ENCODE measurements at places on chromosomes 3 and 15.

- no peak for DNase-seq
These were observed 982 bp upstream of the GABPB1 start for GRCh38 chr15:50355980-50356379.

DNA sequence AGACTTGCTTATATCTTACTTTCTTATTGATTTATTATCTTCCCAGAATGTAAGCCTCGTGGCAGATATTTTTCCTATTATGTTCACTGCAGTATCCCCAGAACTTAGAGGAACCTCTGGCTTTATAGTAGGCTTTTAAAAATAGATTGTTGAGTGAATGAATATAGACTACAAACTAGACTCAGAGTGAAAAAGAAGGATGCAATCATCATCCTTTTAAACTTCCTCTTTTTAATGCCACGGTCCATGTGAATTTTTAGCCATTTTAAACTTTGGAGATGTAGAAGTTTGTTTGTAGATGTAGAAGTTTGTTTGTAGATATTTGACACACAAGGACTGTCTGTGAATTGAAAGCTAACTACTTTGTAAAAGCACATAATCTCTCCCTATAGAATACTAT, 7.2 kb upstream of the P2RY12 start:
- DNase-seq, result no peak

GRCh38 chr3:193851428-193851847, 258.4 kb downstream of the OPA1 start:
- DNase-seq, result no peak

DNA sequence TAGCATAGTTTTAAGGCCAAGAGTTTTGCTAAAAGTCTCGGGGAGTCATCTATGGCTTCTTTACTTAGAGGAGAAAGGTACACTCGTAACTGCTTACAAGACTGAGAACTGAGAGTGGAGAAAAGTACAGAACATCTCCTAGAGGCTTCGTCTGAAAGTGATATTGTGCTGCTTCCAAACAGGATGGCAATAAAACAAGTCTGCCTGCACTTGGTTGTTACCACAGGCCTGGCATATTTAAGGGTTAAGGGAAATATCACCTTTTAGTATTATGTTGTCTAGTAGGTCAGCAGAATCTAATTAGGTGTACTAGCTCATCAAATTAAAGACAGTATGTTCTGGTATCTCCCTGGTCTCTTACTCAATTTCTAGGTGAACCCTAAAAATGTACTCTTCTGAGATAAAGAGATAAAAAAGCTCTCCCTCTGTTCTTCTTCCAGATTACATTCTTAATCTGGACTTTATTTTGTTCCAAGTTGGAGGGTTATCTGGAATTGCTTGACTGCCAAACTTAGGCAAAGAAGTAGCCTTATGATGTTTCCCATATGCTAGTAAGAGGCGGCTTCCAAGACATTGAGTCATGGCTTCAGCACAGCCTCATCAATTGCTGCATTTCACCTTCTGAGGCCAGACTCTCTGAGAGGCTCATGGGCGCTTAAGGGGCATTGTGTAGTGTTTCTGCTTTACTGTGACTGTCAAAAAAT, 181.3 kb downstream of the LSAMP start:
- DNase-seq, result no peak

- DNase-seq, result peak; percentile 80
These were observed 18.9 kb upstream of the COPG1 start for GRCh38 chr3:129230311-129231019.

DNA sequence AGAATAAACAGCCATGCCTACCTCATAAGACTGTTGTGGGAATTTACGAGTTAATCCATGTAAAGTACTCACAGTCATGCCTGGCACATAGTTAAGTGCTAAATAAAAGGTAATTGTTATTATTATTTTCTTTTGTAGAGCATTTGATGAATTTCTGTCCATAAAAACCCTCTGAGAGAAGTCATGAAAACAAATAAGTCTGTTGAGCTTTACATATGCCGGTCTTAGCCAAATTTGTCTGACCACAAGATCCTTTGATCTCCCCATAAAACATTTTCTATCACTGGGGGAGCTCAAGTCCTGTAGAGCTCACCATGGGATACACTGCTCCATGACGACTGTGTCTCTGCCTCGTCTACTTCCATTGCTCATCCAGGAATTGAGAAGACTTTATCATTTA, 114.0 kb downstream of the MAGI1 start:
- no peak for DNase-seq

GRCh38 chr15:69090197-69090948, 70.1 kb upstream of the GLCE start:
- DNase-seq, result no peak

- DNase-seq, result no peak
These were observed 62.8 kb downstream of the SGO1 start for GRCh38 chr3:20123131-20123652.

DNA sequence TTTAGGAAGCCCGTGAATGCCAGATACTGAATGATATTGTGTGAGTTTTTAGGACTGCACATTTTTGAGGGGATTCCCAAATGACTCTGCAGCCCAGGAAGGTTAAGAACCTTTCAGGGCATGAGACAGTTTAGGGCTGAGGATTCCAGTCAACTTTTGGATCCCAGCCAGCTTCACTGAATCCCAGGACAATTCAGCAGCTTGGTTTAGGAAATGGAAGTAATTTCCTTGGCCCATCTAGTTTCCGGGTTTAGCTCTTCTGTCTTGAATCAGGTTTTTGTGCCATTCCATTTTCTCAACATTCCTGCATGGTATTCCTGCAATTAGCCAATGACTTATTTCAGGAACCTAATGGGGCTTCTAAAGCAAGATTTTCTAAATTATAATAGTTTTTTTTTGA, 253.9 kb downstream of the LSAMP start:
- DNase-seq, result no peak

- no peak for DNase-seq
These were observed 148.0 kb upstream of the TPM1 start for GRCh38 chr15:62894322-62895085.

Measured in kidney capillary endothelial cell (primary cell).